AG04449 (cell line): ENCODE measurements at places on chromosomes 12 and 14.

DNA sequence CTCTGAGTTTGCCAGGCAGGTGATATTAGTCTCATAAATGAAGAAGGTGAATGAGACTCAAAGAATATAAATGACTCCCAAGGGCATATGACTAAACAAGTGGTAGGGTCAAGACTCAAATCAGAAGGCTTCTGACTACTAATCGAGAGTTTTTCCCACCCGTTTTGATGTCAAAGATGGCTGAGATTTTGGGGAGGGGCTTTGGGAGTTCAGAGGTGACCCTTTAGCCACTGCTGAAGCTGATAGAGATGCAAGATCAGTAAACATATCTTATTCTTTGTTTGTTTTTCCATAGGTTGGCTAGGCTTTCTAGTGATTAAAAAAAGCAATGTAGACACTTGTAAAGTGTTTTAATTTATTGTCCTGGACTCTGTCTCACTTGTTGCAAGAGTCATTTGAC lies 239.6 kb upstream of the PLEKHG7 start:
- no peak for DNase-seq

DNA sequence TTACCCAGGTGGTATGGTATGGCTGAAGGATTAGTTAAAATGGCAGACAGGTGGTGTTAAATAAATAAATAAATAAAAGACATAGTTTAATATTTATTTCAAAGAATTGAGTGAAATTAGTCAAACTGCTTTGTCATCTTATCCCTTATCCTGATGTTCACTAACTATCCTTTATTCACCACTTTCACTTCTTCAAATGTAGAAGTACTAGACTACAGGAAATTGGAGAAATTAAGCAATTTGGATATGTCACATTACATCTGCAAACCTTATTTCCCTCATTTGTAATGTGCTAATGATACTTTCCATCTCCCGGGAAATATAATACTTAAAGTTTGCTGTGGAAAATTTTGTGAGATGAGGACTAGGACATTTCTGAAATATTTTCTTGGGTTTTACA lies 1195.7 kb downstream of the LRFN5 start:
- DNase-seq = no peak

DNA sequence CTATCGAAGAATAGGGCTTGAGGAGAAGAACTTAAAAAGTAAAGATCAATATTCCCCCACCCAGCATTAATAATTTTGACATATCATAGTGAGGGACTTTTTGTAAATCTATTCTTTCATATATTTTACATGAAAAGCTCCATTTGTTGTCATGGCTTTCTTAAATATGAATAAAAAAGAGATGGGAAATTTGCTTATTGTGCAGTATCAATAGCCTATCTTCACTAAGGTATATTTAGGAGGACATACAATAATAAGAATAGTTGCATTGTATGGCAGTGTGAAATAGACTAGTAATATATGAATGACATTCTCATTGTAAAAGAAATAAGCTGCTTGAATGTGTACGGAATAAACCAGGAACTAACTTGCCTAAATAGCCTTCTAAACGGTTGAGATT lies 5.5 kb upstream of the TCP11L2 start:
- no peak for DNase-seq

DNA sequence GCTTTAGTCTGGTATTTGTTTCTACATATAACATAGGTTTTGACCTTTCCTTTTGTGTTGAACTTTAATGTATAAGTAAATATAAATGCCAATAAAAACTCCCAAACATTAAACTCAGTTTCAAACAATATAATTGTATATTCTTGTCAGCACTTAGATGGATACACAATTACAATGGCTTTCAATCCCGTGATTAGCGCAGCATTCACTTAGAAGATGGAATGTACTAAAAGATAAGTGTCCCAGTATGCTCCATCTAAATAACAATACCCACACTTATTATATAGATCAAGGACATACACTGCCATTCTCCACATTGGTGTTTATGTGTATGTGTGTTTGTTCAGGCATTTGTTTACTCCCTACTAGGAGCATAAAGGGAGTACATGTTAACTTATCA lies 193.1 kb downstream of the SOX5 start:
- DNase-seq = no peak

DNA sequence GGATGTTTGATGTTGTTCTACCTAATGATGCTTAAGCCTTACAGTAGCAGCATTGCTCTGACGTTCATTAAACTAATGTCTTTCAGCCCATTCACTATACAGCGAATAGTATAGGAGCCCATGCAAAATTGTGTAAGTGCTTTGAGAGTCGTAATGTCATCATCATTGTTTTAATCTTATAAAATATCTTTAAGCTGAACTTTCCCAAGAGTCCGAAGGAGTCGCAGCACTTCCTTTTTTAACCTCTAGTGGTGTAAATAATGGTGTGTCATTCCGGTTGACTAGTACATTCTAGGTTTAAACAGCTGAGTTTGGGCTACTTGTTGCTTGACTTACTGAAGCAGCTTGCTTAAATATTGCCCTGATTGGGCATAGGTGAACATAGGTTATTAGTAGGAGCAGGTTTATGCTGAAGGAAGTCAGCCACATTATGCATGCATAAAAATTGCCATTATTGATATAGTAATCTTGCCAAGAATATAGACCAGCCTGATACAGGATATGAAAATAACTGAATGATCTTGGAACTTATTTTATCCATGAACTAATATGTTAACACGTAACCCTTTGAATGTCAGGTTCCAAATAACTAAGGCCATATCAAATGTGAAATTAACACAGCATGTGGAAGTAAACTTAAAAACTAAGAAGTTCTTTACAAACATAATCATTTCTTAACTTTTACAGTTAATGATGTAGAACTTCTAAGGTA lies 2.6 kb downstream of the WNK1 start:
- no peak for DNase-seq

- DNase-seq = no peak
Observed at GRCh38 chr12:82097877-82098276, 260.3 kb downstream of the CCDC59 start.

DNA sequence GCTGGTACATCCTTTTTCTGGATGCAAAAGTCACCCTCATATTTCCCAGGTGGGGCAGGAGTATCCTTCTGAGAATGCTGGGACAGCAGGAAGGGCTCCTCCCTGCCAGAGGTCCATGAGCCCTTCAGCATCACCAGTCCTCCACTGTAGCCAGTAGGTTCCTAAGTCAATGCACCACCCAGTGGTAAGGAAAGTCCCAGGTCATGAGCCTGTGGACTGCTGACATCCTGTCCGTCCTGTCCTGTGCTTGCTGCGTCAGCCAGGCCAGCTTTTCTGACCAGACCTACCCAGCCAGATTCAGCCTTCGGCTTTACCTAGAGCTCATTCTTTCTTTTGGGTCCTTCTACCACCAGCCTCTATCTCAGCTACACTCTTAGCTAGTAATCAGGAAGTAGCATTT lies 23.0 kb upstream of the ACTN1 start:
- DNase-seq = no peak

GRCh38 chr12:14716848-14717444 lies 20.5 kb upstream of the GUCY2C start:
- DNase-seq = no peak

DNA sequence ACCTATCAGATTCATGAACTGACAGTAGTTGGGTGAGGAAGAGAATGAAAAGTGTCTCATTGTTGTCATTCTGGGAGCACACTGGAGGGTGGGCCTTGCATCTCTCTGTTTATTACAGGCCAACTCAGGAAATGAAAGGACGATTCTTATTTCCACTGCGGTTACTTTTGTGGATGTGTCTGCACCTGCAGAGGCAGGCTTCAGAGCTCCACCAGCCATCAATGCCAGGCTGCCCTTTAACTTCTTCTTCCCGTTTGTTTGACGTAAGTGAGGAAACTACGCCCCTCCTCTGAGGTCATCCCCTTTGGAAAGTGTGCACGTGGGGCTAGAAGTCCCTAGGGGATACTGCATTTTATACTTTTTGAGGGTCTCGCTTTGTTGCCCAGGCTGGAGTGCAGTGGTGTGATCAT lies 33.7 kb downstream of the TCTN1 start:
- no peak for DNase-seq

- no peak for DNase-seq
Observed at GRCh38 chr12:2387103-2387834, 334.5 kb downstream of the CACNA1C start.

- no peak for DNase-seq
Observed at GRCh38 chr12:91852634-91853033, 293.0 kb downstream of the BTG1 start.

DNA sequence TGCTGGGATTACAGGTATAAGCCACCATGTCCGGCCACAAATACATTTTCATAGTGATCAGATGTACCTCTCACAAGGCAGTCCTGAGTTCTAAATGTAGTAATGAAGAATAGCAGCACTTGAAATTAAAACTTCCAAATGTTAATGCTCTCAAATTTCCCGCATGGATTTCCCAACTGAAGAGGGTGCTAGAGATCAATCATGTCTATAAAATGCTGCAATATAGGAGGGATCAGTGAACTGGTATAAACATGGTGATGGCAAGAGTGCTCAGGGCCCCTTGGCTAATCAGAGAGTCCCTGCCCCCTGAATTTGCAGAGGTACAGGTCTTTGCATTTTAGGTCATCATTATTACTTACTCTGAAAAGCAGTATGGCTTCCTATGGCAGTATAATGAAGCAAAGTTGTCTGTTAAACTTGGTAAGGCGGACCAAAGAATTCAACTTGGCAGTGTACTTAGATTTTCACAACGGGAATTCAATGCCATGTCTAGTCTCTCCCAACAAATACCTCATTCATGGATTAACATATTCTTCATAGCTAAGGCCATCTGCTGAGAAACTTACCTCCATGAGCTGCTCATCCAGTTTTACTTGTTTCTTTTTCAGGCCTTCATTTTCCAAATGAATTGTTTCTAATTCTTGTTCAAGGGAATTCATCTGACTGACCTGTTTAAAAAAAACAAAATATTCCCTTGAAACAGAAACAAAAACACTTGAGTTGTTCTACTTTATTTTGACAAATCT lies 67.0 kb upstream of the SAV1 start:
- no peak for DNase-seq

- no peak for DNase-seq
Observed at GRCh38 chr12:130236446-130236845, 74.2 kb downstream of the FZD10 start.

DNA sequence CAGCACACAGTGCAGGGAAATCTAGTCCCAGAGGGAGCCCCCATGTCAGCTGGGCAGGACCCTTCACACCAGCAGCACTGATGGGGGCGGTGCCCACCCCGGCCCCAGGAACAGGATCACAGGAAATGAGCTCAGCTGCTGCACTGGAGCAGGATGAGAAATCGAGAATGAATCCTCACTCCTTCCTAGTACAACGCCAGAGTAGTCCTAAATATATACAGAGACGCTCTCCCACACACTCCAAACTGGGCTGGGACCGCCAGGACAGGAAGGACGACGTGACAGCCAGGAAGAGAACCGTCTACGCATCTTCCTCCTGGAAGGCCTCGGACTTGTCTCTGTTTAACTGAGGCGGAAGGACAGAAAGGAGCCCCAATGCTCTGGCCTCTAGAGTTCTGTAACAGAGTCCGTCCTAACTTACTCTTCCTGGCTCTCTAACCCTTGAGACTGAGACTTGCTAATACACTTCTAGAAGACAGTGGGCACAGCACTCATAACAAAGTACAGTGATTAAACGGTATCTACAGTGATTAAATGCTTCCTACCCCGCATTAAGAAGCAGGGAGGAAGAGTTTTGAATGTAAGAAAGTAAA lies 33.4 kb downstream of the CDC42BPB start:
- no peak for DNase-seq
